ENCODE measurements at places on chromosomes 6 and 20.

GRCh38 chr6:135008072-135008940 is 46.3 kb downstream of the HBS1L start:
- DNase-seq: no peak

GRCh38 chr6:83884523-83884922 is 25.0 kb downstream of the CYB5R4 start:
- DNase-seq: peak; percentile 65

GRCh38 chr20:16158976-16159286 is 414.3 kb downstream of the KIF16B start:
- DNase-seq: peak; percentile 9

GRCh38 chr20:2693286-2694007 is 867 bp downstream of the EBF4 start:
- peak; percentile 46 for DNase-seq

DNA sequence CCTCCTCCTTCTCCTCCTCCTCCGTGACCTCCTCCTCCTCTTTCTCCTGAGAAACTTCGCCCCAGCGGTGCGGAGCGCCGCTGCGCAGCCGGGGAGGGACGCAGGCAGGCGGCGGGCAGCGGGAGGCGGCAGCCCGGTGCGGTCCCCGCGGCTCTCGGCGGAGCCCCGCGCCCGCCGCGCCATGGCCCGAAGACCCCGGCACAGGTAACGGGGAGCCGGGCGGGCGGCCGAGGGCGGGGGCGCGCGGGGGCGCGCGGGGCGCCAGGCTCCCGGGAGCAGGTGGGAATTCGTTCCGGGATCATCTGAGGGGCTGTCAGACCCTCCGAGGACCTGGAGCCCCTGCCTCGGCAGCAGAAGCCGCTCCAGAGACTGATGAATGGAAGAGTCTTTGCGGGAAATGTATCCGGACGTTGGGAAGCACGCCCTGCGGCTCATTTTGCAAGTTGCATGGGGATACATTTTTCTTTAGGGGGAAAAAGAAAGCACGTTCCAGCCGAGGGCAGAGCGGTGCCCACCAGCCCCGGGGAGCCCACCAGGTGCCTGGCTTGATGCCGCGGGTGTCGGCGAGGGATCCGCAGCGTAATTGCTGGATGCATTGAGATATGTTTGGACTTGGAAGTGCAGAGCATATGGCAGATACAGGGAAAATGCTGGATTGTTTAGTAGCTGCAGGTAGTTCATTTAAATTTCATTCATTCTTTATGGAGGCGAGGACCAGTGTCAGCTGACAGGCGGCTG is 394 bp downstream of the MYB start:
- peak; percentile 100 for DNase-seq

GRCh38 chr6:12096342-12096741 is 84.2 kb downstream of the HIVEP1 start:
- DNase-seq: no peak
